Effector memory CD8-positive, alpha-beta T cell (primary cell): ENCODE measurements at places on chromosomes 12 and 14.

GRCh38 chr12:754851-755562 lies 2.6 kb downstream of the WNK1 start:
- H3K27ac ChIP-seq, result peak overlapping the region; percentile 96
- H3K27me3 ChIP-seq, result no peaks in the 10 kb centered on the region
- H3K36me3 ChIP-seq, result peaks cover 29% of the 10 kb centered on the region
- H3K4me3 ChIP-seq, result no peak overlapping the region

- no peak overlapping the region for H3K27ac ChIP-seq
- peaks cover 6% of the 10 kb centered on the region for H3K4me1 ChIP-seq
- no peak for DNase-seq
- H3K4me3 ChIP-seq, result no peak overlapping the region
Measured at GRCh38 chr12:51534216-51535074, 56.6 kb upstream of the SCN8A start.

- H3K4me3 ChIP-seq, result no peak overlapping the region
- DNase-seq, result no peak
- no peaks in the 10 kb centered on the region for H3K36me3 ChIP-seq
- H3K4me1 ChIP-seq, result no peaks in the 10 kb centered on the region
- H3K27ac ChIP-seq, result no peak overlapping the region
Measured at GRCh38 chr12:111785651-111786050, 18.9 kb downstream of the ALDH2 start.

DNA sequence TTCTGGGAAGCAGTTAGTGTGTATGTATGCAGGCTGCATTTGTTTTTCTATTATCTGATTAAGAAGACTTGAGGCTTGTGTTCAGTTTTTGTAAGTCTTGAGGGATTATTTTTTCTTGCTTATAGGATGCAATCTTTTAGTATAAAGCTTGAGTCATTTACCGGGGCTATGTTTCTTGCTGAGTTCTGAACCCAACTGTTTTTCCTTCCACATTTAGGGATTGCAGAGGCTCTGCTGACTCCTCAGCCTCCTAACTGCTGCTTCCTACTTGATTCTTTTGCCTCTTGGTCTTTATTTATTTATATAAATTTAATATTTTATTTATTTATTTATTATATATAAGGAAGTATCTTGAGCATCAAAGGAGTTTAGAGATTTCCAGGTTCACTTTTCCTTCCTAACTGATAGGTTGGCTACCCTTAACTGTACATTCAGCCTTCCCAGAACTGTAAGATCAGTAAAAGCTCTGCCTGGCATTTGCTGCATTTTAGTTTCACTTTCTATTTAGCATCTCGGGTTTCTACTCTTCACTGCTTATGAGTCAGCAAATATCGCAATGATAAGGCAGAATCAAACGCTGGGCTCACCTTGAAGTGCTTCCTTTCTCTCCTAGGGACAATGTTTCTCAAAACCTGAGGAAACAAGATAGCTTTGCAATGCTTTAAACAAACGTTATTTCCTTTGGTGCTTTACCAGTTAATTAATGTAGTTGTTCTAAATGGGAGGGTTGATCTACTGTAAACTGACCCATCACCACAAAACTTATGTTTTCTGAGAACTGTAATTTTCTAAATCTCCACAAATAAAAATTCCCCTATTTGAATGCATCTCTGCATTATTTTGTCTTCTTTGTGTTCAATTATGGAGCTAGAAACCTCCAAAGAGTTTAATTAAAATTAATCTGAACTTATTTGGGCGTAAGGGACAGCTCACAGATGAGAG lies 1183.7 kb upstream of the TMEM132C start:
- peaks cover 10% of the 10 kb centered on the region for H3K27me3 ChIP-seq
- H3K4me3 ChIP-seq, result peak overlapping the region; percentile 73
- peak; percentile 2 for DNase-seq
- H3K27ac ChIP-seq, result peak overlapping the region; percentile 73
- peaks cover 10% of the 10 kb centered on the region for H3K4me1 ChIP-seq

DNA sequence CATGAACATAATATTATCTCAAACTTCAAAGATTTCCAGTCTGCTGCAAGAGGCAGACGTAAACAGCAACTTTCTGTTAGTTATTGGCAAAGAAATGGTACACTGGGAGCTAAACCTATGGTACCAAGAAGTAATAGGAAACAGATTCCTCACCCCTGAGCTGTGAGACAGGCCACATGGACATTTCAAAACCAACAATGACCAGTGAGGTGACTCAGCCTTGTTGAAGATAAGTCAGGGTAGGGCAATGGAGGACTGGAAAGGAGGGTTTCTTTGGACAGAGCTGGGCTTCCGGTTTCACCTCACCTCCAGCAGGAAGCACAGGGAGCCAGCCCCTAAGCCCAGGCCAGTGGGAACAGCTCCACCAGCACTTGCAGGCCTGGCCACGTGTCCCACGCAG lies 1320.5 kb downstream of the AACS start:
- no peaks in the 10 kb centered on the region for H3K36me3 ChIP-seq
- H3K4me3 ChIP-seq, result no peak overlapping the region
- no peak for DNase-seq

- no peaks in the 10 kb centered on the region for H3K36me3 ChIP-seq
- H3K4me3 ChIP-seq, result no peak overlapping the region
Measured at GRCh38 chr12:4015225-4016091, 142.3 kb upstream of the PARP11 start.

DNA sequence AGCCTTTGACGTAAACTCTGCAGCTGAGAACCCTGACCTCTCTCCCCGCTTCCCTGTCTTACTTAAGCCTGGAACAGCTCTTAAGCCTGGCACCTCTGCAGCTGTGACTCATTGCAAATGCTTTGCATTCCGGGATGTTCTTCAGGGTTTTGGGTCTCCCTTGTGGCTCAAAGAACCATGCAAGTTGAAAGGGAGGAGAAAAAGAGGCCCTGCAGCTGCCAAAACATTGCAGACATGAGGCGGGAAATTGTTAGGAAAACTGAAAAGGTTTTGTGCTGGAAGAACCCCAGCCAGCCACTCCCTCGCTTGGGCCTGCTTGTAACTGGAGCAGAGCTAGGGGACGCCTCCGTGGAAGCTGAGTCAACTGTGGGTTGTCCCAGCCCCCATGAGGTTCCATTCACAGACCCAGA lies 60.2 kb upstream of the FERMT2 start:
- peaks cover 30% of the 10 kb centered on the region for H3K27me3 ChIP-seq
- H3K4me3 ChIP-seq, result no peak overlapping the region
- DNase-seq, result no peak
- no peak overlapping the region for H3K27ac ChIP-seq
- H3K4me1 ChIP-seq, result no peaks in the 10 kb centered on the region

DNA sequence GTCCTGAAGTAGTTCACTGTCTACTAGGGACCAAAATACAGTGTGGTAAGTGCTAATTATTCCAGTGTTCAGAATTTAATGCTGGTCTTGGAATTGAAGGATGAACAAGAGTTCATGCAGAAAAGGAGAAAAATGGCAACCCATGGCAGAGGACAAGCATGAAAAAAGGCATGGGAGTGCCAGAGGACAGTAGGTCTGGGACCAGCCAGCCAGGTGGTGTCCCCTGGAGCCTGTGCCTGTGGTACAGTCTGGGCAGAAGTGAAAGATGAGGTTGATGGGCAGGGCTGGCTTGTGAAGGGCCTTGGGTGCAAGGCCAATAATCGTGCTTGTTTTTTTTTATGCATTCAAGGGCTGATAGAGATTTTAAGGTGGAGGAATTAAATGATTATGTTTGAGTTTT lies 21.0 kb downstream of the C12orf75 start:
- peaks cover 8% of the 10 kb centered on the region for H3K36me3 ChIP-seq
- no peak for DNase-seq
- no peaks in the 10 kb centered on the region for H3K27me3 ChIP-seq
- H3K4me3 ChIP-seq, result no peak overlapping the region
- peaks cover 59% of the 10 kb centered on the region for H3K4me1 ChIP-seq

DNA sequence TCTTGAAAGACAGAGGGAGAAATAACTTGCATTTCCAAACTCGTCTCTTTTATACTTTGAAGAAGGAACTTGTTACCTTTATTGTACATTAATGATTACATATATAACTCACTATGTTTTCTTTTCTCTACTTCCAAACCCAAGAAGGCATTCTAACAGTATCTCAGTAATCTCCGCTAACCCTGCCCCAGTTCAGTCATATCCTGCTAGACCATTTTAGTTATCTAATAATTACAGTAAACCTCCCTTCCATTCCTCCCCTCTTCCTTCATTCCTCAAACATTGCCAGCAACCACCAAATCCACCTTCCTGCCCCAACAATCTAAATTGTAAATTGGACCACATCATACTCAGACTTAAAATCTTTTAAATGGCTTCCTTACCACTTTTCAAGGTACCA lies 30.6 kb downstream of the STK38L start:
- H3K27ac ChIP-seq, result no peak overlapping the region
- H3K4me3 ChIP-seq, result no peak overlapping the region
- peaks cover 3% of the 10 kb centered on the region for H3K36me3 ChIP-seq
- no peak for DNase-seq

DNA sequence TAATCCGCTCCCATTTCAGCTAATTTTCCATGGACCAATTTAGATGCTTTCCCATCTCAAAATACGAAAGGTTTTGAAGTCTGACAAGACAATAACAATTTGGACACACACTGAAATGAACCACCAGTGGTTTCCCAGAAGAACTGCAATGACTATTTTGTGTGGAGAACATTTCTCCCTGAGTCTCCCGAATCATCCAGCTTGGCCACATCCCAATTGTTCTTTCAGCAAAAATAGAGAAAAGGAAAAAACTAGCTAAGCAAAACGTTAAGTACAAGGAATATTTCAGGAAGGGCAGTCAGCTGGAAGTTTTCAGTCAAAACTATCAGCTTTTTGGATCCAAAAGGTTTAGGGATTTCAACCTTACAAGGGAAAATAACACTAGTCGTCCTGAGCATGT lies 390.6 kb downstream of the KCNH5 start:
- no peak overlapping the region for H3K4me3 ChIP-seq
- H3K27me3 ChIP-seq, result no peaks in the 10 kb centered on the region
- H3K4me1 ChIP-seq, result no peaks in the 10 kb centered on the region
- no peaks in the 10 kb centered on the region for H3K36me3 ChIP-seq
- H3K27ac ChIP-seq, result no peak overlapping the region
- no peak for DNase-seq

DNA sequence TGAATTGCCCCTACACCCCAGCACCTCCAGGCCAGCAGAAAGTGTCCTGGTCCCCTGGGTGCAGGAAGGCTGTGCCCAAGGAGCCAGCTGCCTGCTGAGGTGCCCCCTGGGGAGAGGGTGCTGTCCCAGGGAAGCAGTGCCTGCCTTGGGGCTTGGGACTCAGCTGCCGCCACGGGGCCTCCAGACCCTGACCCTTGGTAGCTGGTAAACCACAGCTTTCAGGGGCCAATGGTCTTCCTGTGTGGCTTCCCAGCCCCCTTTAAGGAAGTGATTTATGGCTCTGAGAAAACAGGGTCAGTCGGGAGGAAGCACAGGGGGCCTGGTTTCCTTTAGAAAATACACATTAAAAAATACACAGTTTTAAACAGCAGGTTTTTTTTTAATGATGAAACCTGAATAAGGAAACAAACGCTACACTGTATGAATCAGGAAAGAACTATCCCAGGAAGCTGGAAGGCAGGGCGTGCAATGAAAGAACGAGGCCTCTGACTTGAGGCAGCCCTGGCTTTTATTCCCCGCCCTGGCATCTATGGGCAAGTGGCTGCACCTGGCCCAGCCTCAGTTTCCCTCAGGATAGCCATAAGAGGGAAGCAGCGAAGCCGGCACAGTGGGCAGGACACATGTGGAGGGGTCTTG lies 40.6 kb upstream of the EML1 start:
- peaks cover 15% of the 10 kb centered on the region for H3K4me1 ChIP-seq
- peaks cover 96% of the 10 kb centered on the region for H3K27me3 ChIP-seq
- H3K36me3 ChIP-seq, result no peaks in the 10 kb centered on the region

- peaks cover 21% of the 10 kb centered on the region for H3K27me3 ChIP-seq
- no peaks in the 10 kb centered on the region for H3K4me1 ChIP-seq
- no peak overlapping the region for H3K4me3 ChIP-seq
- H3K27ac ChIP-seq, result no peak overlapping the region
- H3K36me3 ChIP-seq, result peaks cover 3% of the 10 kb centered on the region
Measured at GRCh38 chr14:104286086-104286485, 147.7 kb downstream of the KIF26A start.

DNA sequence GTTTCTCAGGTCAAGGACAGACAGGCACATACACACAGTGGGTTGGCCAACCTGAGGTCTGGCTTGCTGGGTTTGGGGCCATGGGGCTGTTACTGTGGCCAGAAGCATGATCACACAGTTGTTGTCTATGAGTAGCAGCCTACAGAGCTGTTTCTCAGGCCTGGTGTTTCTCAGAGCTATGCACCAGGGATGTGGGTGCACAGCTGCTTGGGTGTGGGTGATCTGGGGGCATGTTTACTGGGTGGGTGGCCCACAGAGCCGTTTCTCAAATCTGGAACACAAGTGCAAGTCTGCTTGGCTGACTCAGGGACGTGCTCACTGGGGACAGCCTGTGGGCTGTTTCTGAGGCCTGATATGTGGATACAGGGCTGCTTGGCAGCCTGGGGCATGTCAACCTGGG lies 23.1 kb upstream of the PALS1 start:
- no peak overlapping the region for H3K4me3 ChIP-seq
- no peaks in the 10 kb centered on the region for H3K4me1 ChIP-seq
- no peak for DNase-seq
- H3K27ac ChIP-seq, result no peak overlapping the region

DNA sequence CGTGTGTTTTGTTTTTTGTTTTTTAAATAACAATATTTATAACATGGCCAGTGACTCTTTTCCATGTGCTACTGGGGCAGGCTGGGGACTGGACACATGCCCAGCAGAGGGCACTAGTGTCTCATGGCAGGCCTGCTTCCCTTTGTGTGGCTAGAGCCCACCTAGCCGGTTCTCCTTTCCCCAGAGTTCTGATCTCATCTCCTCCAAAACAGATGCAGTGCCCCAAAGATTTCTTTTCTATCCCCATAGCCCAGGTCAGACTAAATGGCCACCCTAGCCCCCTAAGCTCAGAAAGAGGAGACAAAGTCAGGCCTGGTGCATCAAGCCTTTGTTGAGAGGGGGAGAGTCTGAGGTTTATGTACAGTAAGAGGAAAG lies 21.2 kb downstream of the PRPF40B start:
- H3K27ac ChIP-seq, result peak overlapping the region; percentile 83
- no peaks in the 10 kb centered on the region for H3K27me3 ChIP-seq
- peaks cover 23% of the 10 kb centered on the region for H3K4me1 ChIP-seq
- no peak overlapping the region for H3K4me3 ChIP-seq
- peak; percentile 85 for DNase-seq
- H3K36me3 ChIP-seq, result peaks cover 7% of the 10 kb centered on the region

DNA sequence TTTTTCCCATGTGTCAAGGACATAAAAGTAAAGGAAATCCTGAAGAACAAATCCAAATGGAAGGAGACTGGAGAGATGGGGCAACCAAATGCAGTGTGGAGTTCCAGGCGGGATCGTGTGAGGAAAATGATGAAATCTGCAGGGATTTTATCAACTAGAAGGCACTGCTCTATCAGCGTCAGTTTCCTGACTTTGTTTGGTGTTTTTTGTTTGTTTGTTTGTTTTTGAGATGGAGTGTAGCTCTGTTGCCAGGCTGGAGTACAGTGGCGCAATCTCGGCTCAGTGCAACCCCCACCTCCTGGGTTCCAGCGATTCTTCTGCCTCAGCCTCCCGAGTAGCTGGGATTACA lies 43.3 kb upstream of the GPR132 start:
- no peak overlapping the region for H3K4me3 ChIP-seq
- no peak overlapping the region for H3K27ac ChIP-seq
- no peak for DNase-seq
- no peaks in the 10 kb centered on the region for H3K36me3 ChIP-seq
- H3K27me3 ChIP-seq, result peaks cover 37% of the 10 kb centered on the region
- H3K4me1 ChIP-seq, result no peaks in the 10 kb centered on the region
